ENCODE measurements at places on chromosomes 5 and 9. TPM values are rescaled to one million over a fixed set of nuclear protein-coding genes. Genes with fewer than 3 reads are reported as not detected.

The SLC6A7 gene
- not detected for total RNA-seq

The BARHL1 gene
- not detected for total RNA-seq

The PCDHGC5 gene
- not detected for total RNA-seq

The IPO11 gene
- total RNA-seq = 22.1 TPM

The EGFL7 gene
- 2.3 TPM for total RNA-seq

The ICE1 gene
- 47.6 TPM for total RNA-seq

The PCDHGA2 gene
- total RNA-seq = not detected

The PCDHB10 gene
- not detected for total RNA-seq

The KCNV2 gene
- not detected for total RNA-seq

The CCIN gene
- total RNA-seq = 0.56 TPM

The LRRTM2 gene
- 0.11 TPM for total RNA-seq

The PCDHGB3 gene
- total RNA-seq = 0.34 TPM

The PRLR gene
- 1.4 TPM for total RNA-seq

The SLC6A3 gene
- total RNA-seq = not detected

All from naive thymus-derived CD4-positive, alpha-beta T cell (primary cell).